GM12891 (cell line): ENCODE measurements at places on chromosomes 3 and 15.
A peak's percentile ranks its signal among the peaks of the same experiment; 100 is the strongest.

DNA sequence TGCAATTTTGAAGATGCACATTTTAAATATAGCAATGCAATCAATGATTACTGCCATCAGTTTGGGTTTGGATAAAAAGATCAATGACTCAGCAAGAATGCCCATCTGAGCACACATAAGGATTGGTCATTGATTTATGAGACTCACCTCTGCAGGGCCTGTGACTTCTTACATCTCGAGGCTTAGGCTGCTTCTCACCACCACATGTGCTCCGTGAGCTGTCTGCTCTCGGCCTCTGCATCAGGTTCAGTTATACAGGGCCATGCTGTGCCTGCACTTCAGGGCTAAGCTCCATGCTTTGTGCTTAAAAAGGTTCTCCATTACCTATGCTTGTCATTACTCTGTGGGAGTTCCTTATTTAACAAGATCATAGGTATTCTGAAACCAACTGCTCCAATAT is 887.5 kb downstream of the DIPK2A start:
- DNase-seq, result no peak

GRCh38 chr3:178676942-178677790 is 140.9 kb downstream of the KCNMB2 start:
- DNase-seq, result no peak

- DNase-seq, result no peak
Observed at GRCh38 chr3:27714692-27715453, 7.2 kb downstream of the EOMES start.

DNA sequence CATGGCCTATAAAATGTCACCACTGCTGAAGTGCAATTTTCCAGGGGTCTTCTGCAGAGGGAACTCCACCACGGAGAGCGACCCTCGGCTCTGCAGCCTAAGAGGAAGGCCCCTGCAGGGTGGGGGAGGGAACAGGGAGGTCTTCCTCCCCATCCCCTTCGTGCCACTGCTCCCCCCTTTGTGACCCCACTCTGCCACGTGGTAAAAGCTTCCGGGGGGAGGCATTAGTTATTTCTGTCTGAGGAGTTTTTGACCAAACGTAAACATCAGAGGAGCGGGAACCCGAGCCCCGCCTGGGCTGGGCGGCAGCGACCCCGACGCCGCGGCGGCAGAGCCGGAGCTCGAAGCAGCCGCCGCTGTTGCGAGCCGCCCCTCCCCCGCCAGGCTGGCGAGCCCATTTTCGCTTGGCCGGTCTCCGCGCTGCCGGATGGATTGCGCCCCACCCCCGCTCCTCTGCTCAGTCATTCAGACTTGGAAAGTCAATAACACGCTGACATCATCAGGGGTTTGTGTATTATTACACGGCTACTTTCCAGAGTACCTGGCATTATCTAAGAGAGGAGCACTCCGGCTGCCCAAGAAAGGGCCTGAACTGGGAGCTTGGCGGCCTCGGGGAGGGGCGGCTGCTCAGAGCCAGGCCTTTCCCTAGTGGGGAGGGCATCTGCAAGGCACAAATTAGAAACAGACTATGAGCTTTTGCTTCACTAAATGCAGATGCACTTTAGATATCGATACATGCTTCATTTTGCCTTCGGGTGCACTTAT is 162.5 kb upstream of the TBL1XR1 start:
- peak; percentile 58 for DNase-seq

DNA sequence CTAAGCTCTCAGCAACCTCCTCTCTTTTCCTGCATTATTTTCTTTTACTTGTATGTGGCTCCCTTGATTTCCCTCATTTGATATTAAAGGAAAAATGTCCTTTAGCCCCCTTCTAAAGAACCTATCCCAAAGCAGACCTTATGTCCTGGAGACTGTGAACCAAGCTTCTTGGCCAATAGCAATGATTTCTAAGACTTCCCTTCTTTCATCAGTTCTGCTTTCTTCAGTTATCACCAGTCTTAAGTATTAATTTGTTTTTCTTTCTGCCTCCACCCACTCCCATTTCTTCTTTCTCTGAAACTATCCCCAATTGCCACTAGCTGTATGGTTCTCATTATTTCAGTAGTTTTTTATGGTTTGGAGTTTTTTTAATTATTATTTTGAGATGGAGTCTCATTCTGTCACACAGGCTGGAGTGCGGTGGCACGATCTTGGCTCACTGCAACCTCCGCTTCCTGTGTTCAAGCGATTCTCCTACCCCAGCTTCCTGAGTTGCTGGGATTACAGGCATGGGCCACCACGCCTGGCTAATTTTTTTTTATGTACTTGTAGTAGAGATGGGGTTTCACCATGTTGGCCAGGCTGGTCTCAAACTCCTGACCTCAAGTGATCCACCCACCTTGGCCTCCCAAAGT is 12.1 kb downstream of the TMOD3 start:
- no peak for DNase-seq

- DNase-seq, result no peak
Observed at GRCh38 chr15:98043160-98044014, 82.9 kb downstream of the ARRDC4 start.

- peak; percentile 32 for DNase-seq
Observed at GRCh38 chr15:60548101-60548500, 69.2 kb upstream of the ICE2 start.

DNA sequence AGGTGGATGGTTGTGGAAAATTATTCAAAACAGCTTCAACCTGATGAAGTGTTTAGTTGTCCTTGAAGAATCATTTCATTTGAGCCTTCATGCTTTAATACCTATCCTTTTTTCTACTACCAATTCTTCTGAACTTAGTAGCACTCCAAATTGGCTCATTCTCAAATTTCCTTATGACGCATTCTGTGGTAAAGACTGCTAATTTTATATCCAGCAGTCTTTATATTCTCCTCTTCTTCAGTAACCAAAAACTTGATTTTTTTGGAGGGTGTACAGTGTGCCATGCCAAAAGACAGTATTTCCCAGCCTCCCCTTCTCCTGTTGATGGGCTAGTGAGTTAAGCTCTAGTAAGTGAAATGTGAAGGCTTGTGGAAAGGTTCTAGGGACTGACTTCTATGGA is 25.2 kb downstream of the CGNL1 start:
- DNase-seq, result no peak

GRCh38 chr3:12186515-12187286 is 28.0 kb upstream of the TIMP4 start:
- no peak for DNase-seq

- DNase-seq, result no peak
Observed at GRCh38 chr3:64814351-64814750, 126.6 kb upstream of the ADAMTS9 start.
